Stimulated activated CD4-positive, alpha-beta T cell treated with anti-CD3 and anti-CD28 coated beads, Interleukin-15, amount 100 ng/mL, for 1 hour (primary cell): ENCODE measurements at places on chromosomes 12 and 14.

DNA sequence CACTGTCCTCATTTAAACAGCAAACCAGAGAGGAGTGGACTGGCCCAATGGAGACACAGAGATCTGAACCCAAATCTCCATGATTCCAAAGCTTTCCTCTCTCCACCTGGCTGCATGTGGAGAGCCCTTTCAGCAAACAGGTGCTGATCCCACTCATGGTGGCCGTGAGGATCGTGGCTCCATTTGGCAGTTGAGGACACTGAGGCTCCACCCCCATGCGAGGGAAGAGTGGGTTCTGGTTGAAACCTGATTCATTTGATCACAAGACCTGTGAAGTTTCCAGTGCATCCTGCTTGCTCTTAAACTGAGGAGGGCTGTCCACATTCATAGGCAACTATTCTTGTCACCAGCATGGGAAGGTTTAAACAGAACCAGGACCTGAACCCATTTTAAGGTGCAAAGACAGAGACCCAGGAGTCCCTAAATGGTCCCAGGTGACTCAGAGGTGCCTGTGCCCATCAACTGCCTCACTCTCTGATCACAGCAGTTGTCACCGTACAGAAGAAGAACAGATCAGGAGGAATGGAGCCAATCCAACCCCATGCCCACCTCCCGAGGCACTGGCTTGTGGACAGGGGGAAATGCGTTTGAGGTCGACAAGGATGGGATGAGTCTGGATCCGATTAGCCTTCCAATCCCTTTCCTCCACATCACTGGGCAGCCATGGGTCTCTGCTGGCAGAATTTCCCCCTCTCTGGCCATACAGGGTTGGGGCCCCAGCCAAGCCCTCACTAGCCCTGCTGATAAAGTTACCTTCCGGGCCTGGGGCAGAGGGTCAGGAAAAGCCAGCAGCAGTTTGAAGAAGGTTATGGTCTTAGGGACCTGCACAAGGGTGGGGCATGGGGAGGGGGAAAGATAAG is 45.5 kb upstream of the BCL11B start:
- no peak for DNase-seq

GRCh38 chr14:25069879-25070278 is 19.9 kb upstream of the STXBP6 start:
- no peak for DNase-seq

DNA sequence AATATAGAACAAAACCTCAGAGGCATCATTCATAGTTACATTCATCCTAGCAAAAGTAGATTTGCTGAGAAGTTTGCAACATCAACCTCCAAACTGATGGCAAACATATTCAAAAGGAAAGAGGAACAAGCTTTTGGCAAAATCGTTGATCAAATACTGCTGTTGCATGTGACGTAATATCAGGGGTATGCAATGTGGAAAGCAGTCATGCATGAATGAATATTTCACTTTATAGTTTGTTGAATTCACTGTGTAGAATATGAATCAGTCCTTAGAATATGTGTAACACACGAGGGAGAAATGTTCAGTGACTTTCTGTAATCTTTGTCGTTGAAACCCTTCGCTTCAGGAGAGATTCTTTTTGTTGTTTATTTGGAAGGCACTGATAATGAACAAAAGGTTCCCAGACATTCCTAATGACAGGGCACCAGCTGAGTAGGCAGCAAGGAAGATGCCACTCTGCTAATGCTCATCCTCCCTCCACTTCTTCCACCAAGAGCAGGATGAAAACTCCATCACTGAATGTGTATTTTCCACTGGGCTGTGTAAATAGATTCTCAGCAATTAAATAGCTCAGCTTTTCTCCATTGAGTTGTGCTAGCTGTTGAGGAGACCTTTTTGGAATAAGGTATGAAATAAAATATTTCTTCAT is 126.1 kb downstream of the PELI2 start:
- DNase-seq: no peak

- DNase-seq: no peak
These were observed 2.7 kb upstream of the PRIMA1 start for GRCh38 chr14:93790966-93791365.

DNA sequence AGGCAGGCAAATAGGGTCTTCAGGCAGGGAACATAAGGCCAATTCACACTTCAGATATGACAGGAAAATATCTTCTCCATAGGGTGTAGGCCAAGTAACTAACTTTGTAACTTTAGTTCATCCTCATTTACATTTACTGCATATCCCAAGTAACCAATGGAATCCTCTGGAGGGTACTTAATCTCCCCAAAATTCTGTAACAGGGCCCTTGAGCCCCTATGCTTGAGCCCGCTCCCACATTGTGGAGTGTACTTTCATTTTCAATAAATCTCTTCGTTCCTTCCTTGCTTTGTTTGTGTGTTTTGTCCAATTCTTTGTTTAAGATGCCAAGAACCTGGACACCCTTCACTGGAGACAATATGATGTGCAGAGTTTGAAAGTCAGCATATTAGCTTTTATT is 45.3 kb downstream of the FSCB start:
- DNase-seq: no peak

GRCh38 chr12:100608776-100609175 is 35.3 kb downstream of the GAS2L3 start:
- no peak for DNase-seq

DNA sequence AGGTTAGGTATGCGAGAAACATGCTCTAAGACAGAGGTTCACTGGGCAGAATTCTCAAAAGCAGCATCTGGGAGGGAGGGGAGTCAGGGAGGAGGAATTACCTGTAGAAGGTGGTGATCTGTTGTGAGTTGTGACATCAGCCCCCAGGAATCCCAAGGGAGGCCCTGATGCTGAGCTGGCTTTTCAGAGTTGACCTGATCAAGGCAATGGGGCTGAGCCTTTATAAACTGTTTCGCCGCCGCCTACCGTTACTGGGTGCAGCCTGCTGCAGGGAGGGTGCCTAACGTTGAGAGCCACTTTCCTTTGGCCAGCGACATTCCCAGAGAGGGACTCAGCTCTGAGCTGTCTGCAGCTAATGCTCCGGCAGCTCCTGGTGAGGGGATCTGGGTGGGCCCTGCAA is 257.9 kb upstream of the TMEM132C start:
- no peak for DNase-seq

DNA sequence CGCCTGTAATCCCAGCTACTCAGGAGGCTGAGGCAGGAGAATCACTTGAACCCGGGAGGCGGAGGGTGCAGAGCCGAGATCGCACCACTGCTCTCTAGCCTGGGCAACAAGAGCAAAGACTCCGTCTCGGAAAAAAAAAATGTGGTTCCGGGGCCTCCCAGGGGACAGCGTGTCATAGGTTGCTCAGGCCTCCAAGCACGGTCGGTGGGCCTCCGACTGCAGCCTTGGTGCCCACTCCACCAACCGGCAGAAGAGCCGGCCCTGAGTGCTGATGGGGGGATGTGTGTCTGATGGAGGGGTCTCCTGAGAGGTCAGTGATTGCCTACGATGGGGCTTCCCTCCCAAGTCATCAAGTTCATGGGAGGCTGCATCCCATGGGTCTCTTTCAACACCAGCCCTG is 15.9 kb downstream of the ZFYVE21 start:
- DNase-seq: no peak

DNA sequence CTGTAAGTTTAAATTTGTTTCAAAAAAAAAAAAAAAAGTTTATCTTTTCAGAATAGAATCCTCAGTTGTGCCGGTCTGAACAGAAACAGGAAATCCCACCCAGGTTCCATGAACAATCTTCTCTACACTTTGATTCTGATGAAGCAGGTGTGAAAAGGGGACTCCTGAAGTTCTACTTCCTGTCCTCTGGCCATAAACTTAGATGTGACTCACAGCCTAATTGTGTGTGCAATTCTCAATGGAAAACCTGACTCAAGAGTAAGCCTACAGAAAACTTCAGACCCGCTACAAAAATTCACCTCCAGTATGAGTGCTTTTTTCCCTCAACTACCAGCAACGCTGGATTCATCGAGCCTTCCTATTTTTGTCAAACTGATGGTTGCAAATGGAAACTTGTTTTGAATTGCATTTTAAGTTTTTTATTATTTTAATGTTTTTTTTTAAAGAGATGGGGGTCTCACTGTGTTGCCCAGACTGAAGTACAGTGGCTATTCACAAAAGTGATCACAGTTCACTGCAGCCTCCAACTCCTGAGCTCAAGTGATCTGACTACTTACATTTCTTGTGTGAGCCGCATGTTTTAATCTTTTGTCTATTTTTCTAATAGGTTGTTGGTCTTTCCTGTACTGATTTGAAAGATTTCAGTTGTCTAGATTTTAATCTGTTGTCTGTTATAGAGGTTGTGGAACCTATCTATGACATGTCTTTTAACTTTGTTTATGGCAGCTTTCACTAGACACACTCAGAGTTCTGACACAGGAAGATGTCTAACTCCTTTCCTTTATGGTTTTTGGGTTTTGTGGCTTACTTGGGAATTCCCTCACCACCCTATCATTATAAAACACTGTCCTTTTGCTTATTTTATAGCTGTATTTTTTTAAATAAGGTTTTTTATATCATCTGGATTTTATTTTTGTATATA is 37.6 kb downstream of the ATG14 start:
- DNase-seq: no peak

GRCh38 chr12:84315926-84316325 is 596.7 kb downstream of the SLC6A15 start:
- no peak for DNase-seq

GRCh38 chr12:27979145-27979544 is 6.6 kb upstream of the PTHLH start:
- no peak for DNase-seq

GRCh38 chr12:113244047-113244460 is 22.8 kb downstream of the TPCN1 start:
- DNase-seq: no peak

GRCh38 chr14:27672047-27672446 is 1074.2 kb upstream of the NOVA1 start:
- no peak for DNase-seq

GRCh38 chr12:52501490-52501889 is 8.4 kb upstream of the KRT6A start:
- DNase-seq: no peak

DNA sequence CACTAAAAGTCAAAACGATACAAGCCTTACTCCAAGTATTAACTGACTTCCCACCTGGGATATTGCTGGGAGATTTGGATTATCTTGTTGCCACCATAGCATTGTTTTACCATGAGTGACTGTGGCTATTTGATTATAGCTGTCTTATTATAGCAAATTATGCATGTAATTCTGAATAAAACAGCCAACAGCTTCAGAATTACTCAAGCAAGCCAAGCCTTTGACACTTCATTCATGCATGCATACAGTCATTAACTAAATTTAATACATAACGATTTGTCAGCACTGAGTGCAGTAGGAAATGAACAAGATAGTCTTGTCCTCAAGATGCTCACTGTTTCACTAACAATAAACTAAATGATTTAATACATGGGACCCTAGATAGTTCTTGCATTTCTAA is 133.0 kb upstream of the FRMD6 start:
- no peak for DNase-seq

GRCh38 chr12:92139634-92140150 is 6.0 kb downstream of the BTG1 start:
- no peak for DNase-seq

GRCh38 chr14:35405304-35405996 is 901 bp upstream of the NFKBIA start:
- no peak for DNase-seq

GRCh38 chr12:114626-115211 is 48.2 kb downstream of the IQSEC3 start:
- no peak for DNase-seq

DNA sequence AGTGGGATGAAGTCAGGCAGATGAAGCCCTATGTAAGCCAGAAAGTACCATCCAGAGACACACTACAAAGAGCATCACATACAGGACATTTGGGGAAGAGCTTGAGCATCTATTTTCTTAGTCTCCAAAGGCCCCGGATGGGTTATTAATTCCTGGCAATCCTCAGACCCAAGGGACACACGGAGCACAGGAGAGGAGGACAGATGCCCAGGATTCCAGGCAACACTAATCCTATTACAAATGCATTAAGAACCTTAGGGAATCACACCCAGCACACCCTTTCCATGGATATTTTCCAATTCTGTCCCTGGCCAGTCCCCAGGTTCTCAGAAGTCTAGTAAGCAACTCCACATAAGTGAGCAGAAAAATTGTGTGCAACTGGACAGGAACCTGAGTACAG is 65.9 kb downstream of the CMKLR1 start:
- no peak for DNase-seq

DNA sequence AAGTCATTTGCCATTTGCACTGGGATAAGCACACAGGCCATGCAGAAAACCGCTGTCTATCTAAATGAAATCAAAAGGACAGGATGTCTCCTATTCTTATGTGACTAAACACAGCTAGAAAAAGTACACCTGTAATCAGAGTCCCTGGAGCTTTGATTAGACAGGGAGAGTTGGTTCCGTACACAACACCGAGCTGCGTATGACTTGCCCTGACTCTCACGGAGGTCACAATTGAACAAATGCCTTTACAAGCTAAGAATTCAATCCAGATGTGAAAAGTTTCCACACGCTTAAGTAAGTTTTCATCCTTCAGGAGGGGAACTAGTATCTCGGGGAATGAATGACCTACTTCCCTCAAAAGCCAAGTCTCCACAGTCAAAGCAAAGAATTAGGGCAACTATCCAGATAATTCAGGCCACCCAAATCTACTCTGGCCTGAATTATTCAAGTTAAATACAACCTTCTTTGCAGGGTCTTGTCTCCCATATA is 67.5 kb downstream of the RTN1 start:
- no peak for DNase-seq
